ENCODE measurements at places on chromosomes 5 and 9.
A peak's percentile ranks its signal among the peaks of the same experiment; 100 is the strongest.

DNA sequence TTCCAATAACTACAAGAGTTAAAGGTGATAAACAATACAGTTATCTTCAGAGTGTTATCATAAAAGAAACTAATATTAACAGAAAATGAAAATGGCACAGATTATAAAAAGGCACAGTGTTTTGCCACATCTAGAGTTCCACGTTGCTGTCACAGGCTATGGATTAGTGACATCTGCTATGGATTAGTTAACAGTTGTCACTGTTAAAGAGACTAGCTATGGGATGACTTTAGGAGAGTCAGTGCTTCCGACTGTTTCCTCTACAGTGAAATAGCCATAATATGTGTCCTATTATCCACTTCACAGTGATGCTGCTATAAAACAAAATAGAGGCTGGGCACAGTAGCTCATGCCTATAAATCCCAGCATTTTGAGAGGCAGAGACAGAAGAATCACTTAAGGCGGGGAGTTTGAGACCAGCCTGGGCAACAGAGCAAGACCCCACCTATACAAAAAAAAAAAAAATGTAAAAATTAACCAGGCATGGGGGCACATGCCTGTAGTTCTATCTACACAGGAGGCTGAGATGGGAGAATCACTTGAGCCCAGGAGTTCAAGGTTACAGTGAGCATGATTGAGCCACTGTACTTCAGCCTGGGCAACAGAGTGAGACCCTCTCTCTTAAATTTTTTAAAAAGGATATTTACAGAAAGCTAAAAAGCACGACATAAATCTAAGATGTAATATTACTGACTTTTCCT is 19.7 kb downstream of the MAPKAP1 start:
- DNase-seq, result no peak

- no peak for DNase-seq
These were observed 140.6 kb upstream of the TLE4 start for GRCh38 chr9:79431019-79431679.

DNA sequence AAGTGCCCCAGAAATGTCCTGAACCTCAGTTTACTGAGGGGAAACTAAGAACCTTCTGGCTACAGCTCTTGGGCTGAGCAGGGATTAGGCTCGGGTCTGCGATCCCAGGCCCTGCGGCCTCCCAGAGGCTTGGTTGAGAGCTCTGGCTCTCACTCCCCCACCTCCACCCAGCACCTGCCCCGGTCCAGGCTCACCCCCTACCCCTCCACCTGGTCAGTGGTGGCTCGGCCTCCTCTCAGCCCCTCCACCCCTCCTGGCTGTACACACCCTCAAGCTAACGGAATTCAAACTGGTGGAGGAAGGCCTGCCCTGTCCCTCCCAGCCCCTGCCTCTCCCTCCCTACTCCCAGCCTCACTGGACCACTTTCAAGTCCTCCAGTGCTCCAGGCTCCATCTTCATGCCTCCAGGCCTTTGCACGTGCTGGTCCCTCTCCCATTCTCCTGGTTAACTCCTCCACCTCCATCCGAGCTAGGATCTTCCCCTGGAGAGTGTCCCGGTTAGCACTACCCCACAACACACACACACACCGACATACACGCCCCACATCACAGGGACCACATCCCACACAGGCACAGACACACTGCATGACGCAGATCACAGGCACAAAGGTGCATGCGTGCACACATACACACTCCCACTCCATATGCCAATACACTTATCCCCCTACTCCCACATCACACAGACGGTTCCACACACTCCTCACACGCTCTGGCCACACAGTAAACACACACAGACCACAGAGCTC is 130.9 kb downstream of the C9orf50 start:
- DNase-seq, result no peak

DNA sequence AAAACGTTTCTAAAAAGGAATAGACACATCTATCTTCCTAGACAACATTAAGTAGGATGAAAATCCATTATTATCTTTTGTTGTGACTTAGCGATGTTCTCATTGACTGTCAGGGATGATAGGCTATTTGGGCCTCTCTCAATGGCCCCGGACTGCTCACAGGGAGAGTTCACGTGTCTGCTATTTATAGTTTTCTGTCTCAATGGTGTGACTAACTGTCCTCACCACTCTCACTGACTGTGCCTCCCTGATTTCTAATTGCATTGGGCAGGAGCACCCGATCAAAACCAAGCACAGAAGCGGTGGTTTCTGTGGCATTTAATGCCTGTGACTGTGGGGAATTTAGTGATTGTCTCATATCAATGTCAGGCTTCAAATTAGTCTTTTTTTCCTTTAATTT is 286.7 kb upstream of the KLF9 start:
- no peak for DNase-seq

DNA sequence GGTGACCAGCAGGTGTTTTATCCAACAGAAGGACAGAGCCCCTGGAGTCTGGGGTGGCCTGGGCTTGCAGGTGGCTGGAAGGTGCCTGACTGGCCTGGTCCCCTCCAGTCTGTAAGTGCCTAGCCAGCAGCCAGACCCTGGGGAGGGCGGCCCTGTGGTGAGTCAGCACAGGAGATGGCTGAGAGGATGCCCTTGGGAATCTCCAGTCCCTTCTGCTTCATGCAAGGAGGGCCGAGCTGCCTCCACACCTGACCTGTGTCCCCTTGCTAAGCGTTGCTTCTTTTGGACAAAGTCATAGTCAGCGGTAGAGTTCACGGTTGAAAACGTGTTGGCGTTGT is 20.2 kb downstream of the OBP2B start:
- DNase-seq, result no peak

DNA sequence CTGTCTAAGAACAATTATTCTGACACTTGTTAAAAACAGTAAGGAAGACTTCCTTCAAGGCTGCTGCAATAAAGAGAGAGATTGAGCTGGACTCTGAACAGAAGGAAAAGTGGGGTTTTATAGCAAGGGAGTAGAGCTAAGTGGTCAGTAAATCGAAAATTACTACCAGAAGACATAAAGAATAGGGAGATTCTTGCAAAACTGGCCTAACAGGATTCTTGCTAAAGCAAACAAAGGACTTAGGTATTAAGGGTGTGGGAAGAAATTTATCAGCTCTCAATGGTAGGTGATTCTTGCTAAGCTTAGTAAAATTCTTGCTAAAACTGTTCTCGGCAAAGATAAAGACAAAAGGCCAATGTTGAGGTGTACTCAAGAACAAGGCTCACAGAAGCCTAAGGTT is 300.5 kb downstream of the SLCO4C1 start:
- no peak for DNase-seq

DNA sequence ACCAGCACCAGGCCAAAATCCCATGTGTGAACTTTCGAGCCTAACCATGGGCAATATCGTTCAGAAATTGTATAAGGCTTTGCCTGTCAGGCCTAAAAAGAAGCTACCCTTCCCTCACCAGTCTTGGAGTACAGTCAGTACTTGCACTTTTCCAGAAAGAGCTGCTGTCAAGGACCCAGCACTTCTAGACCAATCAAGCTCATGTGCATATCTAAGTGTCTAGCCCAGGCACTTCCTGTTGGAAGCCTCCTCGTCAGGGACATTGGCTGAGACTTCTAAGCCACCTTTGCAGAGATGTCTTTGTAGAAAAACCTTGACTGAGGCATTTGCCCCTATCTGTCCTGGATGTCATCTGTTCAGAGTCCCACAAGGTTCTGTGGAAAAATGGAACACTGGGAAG is 1930.5 kb downstream of the EFNA5 start:
- no peak for DNase-seq

GRCh38 chr5:54669285-54669684 is 151.7 kb downstream of the SNX18 start:
- no peak for DNase-seq

- no peak for DNase-seq
These were observed 6.7 kb upstream of the NSMF start for GRCh38 chr9:137465720-137466388.

DNA sequence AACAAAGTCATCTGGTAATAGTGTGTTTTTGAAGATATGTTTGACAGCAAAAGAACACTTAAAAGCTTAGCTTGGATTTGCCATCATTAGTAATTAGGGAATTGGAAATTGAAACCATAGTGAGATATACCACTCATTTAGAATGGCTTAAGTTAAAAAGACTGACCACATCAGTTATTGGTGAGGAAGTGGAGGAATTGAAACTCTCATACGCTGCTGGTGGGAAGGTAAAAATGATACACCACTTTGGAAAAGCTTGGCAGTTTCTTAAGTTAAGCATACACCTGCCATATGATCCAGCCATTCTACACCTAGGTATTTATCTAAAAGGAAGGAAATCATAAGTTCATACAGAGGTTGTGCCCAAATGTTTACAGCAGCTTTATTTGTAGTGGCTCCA is 213.2 kb downstream of the TRIO start:
- no peak for DNase-seq

DNA sequence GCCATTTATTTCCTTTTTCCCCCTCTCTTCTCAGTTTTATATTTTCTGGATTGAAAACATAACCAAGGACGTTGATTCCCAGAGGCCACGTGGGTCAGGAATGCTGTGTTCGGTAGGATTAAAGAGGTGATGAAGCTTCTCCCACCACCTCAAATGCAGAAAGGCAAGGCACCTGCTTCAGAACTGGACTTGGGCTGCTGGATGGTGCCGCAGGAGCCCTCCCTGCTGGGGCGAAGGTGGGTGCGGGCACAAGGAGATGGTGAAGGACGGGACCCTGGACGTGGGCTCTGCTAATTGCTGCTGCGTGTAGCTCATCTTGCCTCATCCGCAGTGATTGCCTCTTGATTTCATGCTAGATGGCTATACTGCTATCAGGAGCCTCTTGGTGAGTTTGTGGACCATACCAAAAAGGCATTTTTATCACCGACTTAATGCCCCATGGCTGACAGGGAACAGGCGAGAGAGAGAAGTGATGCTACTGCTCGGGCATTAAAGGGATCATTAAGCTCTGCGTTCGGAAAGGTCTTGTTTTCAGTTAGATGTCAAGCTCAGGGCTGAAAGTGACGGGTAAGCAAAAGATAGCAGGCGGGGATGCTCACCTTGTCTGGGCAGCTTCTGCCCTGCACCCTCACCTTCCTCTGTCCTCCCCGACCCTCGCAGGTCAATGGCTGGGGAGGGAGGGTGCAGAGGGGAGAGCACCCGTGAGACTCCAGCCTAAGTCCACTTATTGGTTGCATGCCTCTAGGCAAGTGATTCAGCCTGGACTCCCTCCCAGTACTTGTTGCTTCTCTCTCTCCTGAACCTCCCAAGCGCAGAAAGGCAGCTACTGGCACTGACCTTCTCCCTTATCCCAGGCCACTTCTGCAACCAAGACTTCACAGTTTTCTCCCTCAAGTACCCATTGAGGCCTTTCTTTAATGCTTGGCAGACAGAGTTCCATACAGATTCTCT is 71.6 kb upstream of the FSTL4 start:
- DNase-seq, result no peak

GRCh38 chr9:112809351-112809848 is 58.8 kb downstream of the SNX30 start:
- DNase-seq, result no peak

DNA sequence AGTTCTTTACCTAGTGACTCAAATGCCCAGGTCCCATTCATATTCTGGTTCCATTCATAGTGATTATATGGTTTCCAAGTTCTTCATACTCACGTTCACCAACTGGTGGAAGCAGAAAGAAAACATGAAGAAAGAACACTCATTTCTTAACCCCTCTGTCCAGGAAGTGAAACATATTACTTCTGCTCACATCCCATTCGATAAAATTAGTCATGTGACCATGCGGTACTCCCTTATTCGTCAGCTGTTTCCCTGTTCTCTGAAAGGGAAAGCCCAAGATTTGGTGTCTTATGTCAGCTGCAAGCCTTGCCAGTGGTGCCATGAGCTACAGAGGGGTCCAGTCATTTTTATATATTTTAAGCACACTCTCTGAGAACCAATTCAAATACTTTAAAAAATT is 387.0 kb upstream of the DMAC1 start:
- no peak for DNase-seq

DNA sequence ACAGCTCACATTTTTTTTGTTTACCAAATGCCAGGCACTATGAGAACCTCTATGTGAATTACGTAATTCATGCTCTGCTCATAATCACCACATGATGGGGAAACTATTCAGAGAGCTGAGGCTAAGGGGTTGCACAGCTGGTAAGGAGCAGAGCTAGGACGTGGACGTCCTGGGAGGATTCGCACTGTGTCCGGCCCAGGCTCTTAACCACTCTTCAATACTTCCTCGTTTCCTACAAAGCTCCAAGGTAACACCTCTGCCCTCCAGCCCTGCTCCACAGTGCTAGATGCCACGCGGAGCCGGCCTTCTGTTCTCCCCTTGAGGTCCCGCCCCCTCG is 8.7 kb downstream of the PHF19 start:
- DNase-seq, result no peak

- no peak for DNase-seq
These were observed 8.0 kb downstream of the BRD3 start for GRCh38 chr9:134059661-134060395.

GRCh38 chr5:125348221-125348692 is 601.8 kb upstream of the ZNF608 start:
- DNase-seq, result no peak

- DNase-seq, result no peak
These were observed 177.3 kb downstream of the MACROH2A1 start for GRCh38 chr5:135221696-135222095.

GRCh38 chr5:5154733-5155132 is 14.6 kb downstream of the ADAMTS16 start:
- DNase-seq, result no peak

DNA sequence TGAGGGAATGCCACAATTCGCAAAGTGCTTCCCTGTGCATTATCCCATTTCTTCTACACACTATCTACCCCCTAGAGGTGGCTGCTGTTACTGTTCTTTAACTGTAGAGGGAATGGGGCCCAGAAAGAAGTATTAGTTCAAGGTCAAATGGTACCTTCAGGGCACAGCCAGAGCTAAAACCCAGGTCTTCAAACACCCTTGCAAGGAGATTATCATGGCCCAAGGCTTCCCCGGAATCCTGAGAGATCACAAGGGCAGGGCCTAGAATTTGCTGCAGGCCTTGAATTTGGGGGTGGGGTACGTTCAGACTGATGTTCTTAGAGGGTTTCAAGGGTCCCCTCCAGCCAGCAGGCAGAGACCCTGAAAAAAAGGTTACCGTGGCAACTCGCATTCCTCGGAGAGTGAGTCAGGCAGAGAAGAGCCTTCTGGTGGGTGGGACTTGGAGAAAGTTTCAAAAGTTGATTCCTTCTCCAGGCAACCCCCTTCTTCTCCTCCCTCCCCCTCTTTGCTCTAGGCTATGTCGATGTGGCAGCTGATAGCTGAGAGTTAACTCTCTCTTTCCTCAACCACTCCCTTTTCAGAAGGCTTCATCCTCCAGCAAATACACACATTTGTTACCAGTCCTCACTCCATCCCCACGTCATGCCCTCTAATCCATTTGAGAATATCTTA is 1.9 kb downstream of the SPARC start:
- peak; percentile 94 for DNase-seq

DNA sequence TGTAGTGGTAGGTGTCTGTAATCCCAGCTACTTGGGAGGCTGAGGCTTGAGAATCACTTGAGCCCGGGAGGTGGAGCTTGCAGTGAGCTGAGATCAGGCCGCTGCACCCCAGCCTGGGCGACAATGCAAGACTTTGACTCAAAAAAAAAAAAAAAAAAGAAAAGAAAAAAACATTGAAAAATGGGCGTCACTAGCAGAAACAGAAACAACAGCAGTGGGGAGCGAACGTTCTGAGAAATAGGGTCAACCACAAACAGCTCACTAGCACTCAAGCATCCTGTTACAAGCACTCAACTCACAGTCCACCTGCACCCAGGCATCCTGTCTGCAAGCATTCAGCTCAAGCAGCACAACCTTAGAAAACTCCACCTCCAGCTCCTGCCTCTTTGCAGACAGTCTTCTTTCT is 17.2 kb downstream of the TRIM14 start:
- DNase-seq, result no peak

- DNase-seq, result no peak
These were observed 798 bp downstream of the MEGF9 start for GRCh38 chr9:120713257-120714087.

GRCh38 chr9:113219186-113219936 is 1.7 kb downstream of the FKBP15 start:
- no peak for DNase-seq

All from hindlimb muscle (tissue), 1 donor.